ENCODE measurements at places on chromosomes 4 and X.

- DNase-seq, result no peak
Measured at GRCh38 chr4:80192937-80193336, 4.4 kb upstream of the PRDM8 start.

DNA sequence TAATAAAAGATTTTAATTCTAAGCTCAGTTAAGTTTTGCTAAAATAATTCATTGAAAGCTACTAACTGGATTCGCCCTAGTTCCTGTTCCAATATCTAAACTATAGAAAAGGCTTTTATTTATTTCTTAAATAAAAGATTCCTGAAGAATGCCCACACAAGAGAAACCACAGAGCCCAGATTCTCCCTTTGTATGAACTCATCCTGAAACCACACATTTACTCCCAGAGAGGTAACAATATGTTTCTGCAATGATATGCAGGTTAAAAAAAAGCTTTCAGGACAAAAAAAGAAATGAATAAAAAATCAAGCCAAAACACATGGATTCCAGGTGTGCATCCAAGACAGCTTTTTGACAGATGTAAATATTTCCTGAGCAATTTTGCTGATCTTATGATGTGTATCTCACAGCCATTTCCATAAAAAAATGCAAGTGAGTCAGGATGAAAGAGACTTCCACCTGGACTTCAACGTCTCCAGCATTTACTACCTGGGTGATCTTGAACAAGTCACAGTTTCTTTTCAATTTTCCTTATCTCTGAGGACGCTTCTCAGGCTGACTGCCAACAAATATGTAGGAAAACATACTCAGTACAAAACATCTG lies 234.4 kb upstream of the FAT1 start:
- no peak for DNase-seq

GRCh38 chr4:82644734-82645126 lies 82.9 kb upstream of the TMEM150C start:
- DNase-seq, result no peak

DNA sequence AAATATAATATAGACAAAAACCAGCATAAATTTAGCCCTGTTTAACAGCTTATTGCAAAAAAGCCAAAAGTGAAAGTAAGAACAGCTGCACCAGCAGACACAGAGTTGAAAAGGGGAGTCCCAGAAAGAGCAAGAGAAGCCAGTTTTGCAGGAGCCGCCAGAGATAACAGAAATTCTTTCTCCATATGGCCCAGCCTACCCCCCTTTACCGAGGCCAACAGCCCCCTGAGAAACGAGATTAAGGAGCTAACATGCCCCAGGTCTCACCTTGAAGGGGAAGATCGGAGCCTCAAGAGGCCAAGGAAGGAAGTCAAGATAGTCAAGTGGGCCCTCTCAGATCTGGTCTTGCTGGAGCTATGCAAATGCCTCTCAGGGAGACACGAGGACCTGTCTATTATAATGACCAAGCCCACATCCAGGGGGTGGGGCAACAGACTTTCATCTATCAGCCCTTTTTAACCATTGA lies 4.8 kb downstream of the ACOX3 start:
- no peak for DNase-seq

GRCh38 chr4:103097112-103097511 lies 2.5 kb downstream of the BDH2 start:
- no peak for DNase-seq

DNA sequence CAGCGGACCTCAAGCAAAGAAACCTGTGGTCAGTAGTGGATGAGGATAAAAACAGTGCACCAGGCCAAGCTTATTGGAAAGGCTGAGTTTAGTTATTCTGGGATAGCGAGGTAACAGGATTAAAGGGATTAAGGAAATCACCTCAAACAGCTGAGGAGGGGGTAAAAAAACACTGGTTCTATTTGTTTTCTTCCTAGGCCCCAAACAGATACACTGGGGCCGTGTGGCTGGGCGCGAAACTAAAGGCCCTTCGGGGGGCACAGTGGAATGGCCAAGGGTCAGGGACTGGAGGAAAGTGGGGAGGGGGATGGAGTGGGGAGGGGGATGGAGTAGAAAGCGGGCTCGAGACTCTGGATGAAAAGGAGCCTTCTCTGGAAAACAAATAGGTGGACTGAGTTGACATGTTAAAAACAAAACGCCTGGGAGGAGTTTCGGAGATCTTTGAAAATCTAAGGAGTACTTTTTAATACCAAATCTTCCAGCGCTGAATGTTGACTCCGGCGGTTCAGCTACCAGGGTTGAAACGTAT lies 2.9 kb downstream of the SOX3 start:
- no peak for DNase-seq

GRCh38 chr4:157895205-157895604 lies 277.6 kb downstream of the GASK1B start:
- no peak for DNase-seq

DNA sequence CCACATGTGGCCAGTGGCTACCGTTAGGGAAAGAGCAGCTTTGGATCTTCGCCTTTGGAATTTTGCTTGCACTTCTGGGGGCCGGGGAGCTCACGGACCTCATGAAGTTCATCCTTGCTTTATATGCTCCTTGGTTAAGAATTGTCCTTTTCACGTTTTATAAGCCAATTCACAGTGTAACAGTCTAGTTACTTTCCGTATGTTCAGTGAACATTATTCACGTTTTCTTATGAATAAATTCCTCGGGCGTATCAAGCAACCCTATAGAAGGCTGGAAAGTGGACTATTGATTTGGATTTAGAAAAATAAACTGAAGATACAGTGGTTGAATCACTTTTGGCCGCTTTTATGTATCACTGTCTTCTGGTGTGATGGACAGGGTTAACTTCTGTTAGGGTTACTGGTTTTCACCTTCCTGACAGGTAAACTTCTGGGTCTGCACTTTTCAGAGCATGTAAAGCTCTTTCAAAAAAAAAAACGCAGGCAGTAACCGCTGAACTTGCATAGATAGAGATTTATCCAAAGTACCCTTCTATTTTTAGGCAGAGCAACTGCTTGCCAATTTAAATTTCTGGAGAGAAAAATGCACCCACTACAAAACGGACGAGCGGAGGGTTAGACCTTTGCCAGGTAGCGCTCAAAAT lies 569 bp upstream of the PDLIM5 start:
- no peak for DNase-seq

DNA sequence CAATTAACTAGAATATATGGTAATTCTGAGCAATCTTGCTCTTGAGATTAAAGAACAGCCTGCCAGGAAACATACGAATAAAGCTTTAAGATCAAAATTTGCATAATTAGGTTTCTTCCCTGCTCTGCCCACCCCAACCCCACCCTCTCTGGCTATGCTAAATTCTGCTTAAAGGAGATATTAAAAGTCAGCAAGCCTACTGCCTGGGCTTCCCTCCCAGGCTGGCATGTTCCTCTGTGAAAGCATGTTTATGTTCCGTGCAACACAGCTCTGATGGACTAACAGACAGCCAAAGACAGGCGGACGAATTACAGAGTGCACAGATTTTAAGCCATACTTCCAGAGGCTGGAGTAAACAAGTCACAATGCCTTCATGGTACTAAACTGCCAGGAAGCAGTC lies 28.4 kb downstream of the CD99L2 start:
- DNase-seq, result no peak

GRCh38 chr4:146062340-146062739 lies 113.2 kb upstream of the LSM6 start:
- no peak for DNase-seq

DNA sequence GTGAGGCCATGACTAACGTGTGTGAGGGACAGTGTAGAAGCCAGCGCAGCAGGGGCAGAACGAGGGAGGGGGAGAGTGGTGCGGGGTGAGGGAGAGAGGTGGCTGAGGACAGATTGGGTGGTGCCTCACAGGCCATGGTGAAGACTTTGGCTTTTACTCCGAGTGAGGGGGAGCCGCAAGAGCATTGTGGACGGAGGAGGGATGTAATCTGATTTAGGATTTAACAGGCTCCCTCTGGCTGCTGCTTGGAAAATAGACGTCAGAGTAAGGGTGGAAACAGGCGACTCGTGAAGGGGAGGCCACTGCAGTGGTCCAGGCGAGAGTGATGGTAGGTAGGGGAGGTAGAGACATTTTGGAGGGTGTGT lies 13.0 kb downstream of the PPP1R3F start:
- peak; percentile 26 for DNase-seq

DNA sequence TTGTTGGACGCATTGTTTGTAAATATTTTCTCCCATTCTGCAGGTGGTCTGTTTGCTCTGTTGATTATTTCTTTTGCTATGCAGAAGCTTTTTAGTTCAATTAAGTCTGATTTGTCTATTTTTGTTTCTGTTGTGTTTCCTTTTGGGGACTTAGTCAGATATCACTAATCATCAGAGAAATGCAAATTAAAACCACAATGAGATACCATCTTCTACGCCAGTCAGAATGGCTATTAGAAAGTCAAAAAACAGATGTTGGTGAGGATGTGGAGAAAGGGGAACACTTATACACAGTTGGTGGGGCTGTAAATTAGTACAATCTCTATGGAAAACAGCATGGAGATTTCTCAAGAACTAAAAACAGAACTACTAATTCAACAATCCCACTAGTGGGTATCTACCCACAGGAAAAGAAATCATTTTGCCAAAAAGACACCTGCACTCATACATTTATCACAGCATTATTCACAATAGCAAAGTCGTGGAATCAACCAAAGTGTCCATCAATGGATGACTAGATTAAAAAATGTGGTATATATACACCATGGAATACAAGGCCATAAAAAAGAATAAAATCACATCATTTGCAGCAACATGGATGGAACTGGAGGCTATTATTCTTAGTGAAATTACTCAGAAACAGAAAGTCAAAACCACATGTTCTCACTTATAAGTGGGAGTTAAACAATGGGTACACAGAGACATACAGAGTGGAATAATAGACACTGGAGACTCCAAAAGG lies 8.1 kb downstream of the COQ2 start:
- no peak for DNase-seq

GRCh38 chr4:2219233-2219760 lies 22.6 kb downstream of the HAUS3 start:
- no peak for DNase-seq

DNA sequence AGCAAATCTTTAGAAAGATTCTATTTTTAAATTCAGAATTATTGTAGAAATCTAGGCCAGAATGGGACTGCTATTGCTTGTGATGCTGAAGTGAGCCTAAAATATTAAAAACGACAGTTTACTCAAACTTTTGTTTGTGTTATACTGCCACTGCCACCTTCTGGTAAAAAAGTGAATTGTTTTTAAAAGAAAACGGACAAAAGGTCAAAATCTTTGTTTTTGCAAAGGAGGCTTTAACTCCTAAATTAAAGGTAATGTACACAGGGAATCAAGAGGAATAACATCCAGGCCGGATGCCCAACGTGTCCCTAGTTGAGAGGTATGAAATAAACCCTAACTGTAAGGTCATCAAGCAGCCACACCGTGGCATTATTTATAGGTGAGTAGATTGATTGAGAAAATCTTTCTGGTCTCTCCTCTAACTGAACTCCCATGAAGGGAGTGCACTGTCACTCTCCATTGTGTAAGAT lies 338.3 kb upstream of the GALNT7 start:
- DNase-seq, result no peak

DNA sequence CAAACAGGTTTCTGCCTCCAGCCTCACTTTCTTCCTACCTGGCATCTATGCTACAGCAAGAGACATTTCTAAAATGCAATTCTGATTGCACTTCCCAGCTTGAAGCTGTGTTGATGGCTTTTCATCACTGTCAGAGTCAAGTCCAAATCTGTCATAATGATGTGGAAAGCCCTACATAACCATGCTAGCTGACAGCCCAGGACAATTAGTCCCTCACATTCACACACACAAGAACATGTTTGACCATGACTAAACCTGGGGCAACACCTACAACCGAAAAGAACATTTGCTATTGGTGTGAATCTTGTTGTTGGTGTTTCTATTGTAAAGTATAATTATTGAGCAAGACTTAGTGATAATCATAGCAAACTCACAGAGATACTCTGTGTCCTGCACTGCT lies 58.2 kb downstream of the PPM1K start:
- no peak for DNase-seq

GRCh38 chr4:40856840-40857362 lies 107.1 kb downstream of the NSUN7 start:
- DNase-seq, result peak; percentile 44

- DNase-seq, result peak; percentile 38
Measured at GRCh38 chrX:48493890-48494364, 14.9 kb upstream of the PORCN start.

DNA sequence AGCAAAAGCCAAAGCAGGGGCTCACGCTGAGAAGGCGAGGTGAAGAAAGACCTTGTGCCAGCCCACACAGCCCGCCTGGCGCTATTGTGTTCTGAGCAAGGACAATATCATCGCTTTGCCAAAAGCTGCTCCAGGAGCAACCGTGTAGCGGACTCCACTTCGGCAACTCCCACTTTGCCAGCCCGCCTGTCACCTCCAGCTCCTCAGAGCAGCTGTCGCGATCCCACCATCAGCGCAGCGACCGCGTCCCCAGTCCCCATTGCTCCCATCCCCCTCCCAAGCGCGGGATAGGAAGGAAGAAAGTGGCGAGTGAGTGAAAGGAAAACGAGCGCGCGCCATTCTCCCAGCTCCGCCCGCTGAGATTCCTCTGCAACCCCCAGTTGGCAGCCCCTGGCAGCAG lies 759 bp downstream of the ZC4H2 start:
- DNase-seq, result no peak

- DNase-seq, result no peak
Measured at GRCh38 chr4:44098973-44099372, 349.6 kb downstream of the KCTD8 start.

DNA sequence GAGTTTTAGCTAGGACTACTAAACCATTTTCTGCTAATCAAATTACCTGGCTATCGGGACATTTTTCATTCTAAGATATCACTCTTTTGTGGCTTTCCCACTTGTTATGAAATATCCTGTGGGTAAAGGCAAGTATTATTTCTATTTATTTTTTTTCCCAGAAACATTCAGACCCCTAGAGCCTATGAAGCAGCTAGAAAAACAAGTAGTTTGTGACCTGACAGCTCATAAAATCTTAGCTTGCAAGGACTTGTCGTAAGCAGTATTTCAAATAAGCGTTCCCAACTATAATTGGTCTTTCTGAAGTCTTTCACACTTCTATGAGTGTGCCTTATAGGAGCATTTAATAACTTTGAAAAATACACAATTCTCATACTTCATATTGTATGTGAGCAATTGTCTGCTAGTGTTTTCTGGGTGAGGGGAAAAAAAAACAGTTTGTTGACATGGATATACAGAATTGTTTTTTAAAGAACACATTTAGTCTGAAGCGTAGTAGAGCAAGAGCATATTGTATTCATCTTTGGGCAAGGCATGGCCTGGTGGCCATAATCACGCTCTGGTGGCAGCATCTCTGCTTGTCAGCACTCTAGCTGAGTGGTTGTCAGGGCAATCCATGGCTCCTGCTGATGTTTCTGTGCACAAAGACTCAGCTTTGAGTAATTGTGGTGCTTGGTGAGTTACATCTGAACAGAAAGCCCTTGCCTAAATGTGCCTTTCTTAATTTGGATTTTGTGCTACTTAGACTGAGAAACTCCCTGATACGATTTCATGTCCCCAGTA lies 2.6 kb downstream of the MCUB start:
- no peak for DNase-seq
